ENCODE measurements at places on chromosomes 7 and 10.
A peak's percentile ranks its signal among the peaks of the same experiment; 100 is the strongest.

DNA sequence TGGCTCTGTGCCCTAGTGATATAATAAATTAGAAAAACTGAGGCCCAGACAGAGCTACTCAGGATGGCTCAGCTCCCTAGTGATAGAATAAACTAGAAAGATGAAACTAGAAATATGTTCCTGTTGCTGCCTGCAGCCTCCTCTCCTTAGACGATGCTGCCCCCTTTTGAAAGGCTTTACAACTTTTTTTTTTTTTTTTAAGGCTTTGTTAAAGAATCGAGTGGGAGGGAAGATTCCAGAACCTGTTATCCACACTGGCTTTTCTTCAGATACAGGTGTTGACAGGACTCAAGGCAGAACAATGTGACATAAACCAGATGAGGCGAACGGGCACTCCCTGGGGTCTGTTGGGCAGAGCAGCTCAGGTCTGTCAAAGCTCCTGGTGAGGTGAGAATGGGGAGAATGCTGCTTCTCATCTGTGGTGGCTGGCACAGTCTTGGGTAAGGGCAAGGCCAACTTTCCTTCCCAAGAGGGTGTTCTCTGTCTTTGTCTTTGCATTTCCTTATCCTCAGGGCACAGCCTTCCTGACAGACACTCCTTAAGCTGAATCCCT, 175.1 kb downstream of the COBL start:
- DNase-seq: peak; percentile 74

DNA sequence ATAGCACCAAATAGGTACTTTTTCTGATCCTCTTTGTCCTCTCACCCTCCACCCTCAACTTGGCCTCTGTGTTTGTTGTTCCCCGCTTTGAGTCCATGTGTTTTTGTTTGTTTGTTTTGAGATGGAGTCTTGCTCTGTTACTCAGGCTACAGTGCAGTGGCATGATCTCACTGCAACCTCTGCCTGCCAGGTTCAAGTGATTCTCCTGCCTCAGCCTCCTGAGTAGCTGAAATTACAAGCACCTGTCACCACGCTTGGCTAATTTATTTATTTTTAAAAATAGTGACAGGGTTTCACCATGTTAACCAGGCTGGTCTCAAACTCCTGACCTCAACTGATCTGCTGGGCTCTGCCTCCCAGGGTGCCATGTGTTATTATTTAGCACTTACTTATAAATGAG, 5.3 kb downstream of the ZNF273 start:
- DNase-seq: no peak

GRCh38 chr7:70241536-70242175, 643.4 kb downstream of the AUTS2 start:
- DNase-seq: no peak

DNA sequence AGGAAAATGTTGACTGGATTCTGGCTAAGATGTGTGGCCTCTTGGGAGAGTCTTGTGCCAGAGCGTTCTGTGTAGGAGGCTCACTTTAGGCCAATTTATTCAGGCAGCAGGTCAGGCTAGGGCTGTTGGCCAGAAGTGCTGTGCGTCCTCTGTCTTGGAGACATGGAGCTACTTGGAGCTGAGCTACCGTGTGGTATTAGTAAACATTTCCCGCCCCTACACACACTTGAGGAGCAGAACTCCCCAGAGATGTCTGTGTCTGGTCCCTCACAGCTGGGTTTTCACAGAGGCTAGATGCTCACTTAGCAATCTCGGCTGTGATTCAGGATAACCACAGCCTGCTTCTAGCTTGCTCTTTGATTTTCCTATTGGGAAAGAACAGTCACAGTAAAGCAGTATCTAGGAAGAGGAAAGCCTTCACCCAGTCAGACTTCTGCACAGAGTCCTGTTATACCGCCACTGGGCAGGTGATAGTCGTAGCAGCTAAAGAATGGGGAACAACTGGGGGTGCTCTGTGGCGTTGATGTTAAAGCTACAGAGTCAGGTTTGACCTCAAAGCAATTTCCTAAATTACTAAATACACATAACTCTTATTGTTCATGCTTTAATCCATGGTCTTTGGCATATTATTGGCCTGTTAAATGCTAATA, 86.7 kb downstream of the MDFIC start:
- peak; percentile 38 for DNase-seq

GRCh38 chr10:46228563-46229071, 58.2 kb upstream of the ANTXRL start:
- peak; percentile 80 for DNase-seq

- no peak for DNase-seq
Measured at GRCh38 chr7:148935451-148935850, 51.4 kb upstream of the EZH2 start.
